Omental fat pad (tissue), 4 donors: ENCODE measurements at places on chromosomes 5 and 9.

GRCh38 chr5:95728494-95729114, 2.5 kb upstream of the RHOBTB3 start:
- DNase-seq, result no peak

DNA sequence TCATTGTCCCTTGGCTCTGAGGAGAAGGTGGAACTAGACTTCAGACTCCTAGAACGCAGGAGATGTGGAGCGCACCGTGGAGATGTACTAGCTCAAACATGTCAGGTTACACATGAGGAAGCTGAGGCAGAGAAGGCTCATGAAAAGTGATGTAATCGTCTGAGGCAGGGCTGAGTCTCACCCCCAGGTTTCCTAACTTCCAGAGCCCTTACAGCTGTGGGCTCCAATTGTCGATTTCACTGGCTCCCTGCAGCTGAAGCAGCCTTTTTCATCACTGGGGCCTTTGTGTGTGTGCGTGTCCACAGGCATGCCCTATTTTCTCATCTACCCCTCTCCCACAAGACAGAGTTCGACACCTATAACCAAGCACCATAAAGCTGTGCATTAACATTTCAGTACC, 370.6 kb downstream of the NTRK2 start:
- no peak for DNase-seq

DNA sequence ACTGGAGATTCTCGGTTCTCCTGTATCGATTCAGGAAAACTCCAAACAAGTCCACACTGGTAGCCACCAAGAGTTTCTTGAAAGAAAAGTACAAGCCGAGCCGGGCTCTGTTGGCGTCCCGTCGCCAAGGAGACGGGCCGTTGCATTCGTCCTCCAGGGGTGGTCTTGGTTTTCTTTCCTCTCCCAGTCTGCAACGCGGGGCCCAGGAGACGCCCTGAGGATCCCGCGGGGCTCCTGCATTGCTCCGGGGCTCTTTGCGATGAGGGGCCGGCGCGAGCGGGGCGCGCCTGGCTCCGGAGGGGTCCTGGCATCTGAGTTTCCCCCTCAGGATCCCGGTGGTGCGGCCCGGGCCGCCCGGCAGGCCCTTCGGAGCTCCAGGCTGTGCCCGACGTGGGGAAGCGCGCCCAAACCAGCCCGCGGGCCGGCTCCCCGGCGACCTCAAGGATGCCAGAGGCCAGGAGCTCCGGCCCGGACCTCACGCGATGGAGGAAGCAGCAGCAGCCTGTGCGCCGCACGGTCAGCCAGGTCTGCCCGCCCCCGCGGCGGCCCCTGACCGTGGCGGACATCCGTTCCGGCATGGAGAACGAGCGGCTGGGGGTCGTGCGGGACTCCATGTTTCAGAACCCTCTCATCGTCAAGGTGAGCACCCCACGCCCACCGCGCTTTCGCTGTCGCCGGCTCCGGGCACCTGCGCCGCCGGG, at the start of gene CFAP77:
Gene CFAP77 (plus strand): TSS at position 384 of the 701 bp plus-strand sequence. CDS start 61 bp downstream, at position 445.
- DNase-seq, result no peak

- DNase-seq, result no peak
Measured at GRCh38 chr9:100865111-100865510, 163.4 kb upstream of the PLPPR1 start.

DNA sequence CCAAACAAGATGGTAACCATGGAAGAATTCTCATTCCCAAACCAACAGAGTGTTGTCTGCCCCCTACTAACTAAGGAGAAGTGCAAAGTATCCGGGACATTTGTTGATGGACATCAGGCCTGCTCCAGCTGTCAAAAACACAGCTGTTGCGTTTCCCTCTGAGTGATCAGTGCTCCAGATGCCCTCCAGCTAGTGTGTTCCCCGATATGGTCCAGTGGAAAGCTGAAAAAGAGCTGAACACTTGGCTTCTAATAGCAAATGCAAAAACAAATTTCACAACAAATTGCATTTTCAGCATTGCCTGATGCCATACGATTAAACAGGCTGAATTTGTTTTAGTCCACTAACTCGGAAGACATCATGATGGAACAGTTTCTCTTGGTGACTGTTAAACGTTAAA, 1398.7 kb downstream of the PTPRD start:
- DNase-seq, result no peak

DNA sequence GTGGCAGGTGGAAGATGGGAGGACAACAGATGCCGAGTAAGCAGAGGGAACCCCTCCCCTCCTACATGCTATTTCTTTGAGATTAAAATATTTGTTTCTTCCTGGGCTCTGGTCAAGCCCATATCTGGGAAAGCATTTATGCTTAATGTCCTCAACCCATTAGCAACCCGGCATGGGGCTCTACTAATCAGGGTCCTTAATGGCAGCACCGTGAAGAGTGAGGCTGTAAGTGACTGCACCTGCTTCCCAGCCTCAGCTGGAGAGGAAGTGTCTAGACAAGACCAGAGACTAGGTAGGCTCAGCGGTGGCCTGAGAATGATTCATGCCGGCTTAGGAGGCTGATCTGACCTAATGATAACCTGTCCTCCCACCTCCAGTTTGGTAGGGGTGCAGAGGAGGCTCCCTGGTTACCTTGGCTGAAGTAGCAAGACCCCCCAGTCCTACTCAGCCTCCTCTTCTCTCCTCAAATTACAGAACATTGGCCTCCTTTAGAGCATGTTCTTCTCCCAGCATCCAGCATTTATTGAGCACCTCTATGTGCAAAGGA, 61.3 kb upstream of the HSPA9 start:
- DNase-seq, result no peak

GRCh38 chr9:14057368-14058324, 256.3 kb downstream of the NFIB start:
- DNase-seq, result no peak

DNA sequence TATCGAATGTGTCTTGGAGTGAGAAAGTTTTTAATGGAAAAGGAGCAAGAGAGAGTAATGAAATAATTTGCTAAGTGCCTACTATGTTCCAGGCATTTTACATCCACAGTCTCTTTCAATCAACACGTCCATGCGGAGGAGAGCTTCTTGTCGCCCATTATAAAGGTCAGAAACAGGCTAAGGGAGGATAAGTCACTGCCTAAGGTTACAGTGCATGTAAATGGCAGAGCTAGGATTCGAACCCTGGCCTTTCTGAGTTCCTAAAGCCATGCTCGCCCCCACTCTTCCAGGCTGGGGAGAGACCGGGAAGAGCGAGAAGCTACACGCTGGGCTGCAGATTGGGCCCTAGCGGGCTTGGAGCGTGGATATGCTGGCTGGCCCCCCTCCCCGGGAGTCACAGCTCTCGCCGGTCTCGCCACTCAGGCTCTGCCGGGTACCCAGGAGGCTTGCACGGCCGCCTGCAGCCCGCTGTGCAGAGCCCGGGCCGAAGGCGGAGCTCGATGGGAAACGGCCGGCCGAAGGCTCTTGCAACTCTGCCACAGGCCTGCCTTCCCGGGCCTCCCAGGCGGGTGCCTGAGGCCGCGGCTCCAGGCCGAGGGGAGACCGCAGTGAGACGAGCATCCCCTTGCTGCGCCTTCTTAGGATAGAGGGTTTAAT, 775 bp upstream of the LHX2 start:
- DNase-seq, result no peak

DNA sequence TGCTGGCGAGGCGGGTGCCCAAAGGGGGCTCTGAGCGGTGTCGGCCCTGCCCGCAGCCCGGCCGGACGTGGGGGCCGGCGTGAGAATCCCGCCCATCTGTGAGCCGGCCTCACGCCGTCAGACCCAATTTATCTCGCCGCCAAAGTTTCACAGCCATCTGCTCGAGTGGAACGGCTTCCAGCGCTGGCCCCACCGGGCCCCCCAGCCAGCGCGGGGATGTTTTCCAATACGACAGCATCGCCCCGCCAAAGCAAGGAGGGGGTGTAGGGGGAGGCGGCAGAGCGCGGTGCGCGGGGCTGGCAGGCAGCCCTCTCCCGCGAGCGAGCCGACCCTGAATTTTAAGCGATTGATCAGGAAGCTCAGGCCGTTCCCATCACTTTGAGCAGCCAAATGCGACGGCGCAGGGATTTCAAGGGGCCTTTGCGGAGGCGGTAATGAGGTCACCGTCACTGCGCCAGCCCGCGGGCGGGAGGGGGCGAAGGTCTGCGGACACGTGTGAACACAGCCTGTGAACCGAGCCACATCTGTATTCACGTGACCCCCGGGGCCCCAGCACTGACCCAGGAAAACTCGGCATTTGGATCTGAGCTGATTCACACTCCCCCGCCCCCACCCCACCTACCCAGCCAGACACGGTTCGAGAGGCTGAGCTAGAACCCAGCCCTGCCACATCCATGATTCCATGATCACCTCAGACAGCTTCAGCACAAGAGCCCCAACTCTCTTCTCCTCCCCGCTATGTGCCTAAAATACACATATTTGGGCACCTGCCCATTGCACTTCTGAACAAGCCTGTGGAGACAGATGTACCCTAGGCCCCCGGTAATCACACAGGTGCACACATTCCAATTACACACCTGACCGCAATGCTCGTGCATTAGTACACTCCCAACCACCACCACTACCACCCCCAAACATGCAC, 47.8 kb upstream of the PSD2 start:
- peak; percentile 41 for DNase-seq

DNA sequence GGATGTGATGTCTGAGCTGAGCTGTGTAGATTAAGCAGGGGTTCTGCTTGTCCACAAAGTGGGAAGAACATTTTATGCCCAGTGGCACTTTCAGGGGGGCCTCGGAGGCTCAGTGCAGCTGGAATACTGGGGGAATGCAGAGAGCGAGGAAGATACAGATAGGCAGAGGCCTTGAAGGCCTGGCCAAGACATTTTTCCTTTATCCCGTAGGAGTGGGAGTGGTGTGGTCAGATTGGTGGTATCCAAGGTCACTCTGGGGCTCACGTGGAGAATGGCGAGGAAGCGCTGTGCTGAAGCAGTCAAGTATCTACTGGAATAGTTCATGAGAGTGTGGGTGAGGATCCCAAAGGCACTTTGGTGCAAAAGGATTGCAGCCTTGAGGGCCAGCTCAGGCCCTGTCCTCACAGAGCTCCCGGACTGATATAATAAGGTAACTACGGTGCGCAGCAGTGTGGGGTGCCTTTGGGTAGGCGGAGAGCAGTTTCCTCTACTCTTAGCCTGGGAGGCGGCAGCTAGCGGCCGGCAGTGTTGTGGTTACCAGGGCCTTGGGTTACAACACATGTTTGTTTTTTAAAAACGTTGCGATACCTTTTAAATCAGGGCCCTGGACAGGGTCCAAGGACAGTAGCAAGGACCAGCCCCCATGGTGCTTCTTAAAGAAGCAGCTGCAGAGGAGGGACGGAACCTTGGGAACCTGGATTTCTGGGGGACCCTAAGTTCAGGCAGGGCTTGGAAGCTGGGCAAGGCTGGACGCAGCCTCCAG, 10.8 kb upstream of the CCDC69 start:
- DNase-seq, result no peak

DNA sequence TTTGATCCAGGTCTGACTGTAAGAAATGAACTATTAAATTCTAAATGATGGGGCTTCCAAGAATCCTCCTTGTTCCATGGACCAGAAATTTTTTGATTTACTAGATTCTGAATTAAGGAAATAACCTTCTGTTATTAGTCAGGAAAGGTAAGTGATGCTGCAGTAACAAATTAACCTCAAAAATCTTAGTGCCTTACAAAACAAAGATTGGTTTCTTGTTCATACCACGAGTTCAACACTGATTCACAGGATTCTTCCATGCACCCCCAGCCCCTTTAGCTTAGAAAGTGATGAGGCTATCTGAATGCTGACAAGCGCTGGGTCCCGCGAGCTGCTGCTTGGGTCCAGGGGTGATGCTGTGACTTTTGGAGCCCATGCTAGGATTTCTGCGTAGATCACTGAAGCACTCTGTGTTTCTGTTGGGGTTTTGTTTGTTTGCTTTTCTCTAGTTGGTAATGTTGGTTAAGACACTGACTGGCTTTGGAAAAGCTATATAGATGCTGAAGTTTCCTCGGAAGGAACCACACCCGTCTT, 52.3 kb downstream of the COL15A1 start:
- DNase-seq, result no peak

DNA sequence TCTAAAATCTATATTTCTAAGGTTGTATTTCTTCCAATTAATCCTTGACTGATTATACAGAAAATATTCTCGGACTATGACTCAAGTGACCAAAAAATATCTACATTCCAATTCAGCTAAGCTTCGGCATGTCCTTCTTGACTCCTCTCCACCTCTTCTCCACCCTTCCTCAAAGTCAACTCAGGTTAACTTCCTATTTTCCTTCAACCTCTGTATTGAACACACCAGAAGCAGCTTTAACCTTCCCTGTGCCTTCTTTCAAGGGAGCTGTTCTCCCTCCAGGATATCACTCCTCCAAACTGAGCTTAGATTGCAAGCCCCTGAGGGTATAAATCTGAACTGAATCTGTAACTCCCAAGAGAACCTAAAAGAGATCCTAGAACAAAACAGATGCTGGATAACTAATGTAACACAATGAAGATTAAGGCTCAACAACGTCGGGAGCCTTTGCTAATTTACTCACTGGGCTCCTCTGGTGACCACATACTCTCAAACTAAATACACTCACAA, 1.1 kb downstream of the SLCO4C1 start:
- DNase-seq, result no peak

DNA sequence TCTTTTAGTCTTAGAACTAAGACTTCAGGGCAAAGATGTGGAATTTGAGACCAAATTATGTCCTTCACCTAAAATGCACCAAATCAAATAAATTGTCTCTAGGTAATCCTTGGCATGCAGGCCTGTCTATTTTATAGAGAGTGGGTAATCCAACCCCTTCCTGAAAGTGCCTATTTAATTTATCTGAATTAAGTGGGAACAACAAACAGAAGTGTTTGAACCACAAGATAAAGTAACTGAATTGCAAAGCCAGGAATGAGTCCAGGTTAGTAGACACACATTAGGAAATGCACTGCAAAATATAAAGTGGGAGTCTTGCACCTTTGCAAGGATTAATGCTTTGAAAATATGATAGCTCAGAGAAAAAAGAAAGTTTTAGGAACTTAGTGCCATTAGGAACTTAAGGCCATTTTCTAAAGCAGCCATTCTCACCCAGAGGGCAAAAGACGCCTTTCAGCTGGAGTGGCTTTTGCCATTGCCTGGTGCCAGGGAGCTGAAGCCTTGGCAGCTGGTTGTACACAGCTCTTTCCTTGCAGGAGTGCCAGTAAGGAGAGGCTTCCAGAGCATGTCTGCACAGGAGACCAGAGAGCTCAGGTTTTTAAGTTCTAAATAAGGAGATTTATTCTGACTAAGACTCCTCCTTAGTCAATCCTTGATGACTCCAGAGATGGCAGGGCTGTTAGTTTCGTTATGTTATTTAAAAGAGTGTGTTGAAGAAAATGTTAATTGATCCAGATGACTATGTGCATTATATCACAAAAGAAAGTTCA, 151.7 kb upstream of the ELL2 start:
- no peak for DNase-seq

DNA sequence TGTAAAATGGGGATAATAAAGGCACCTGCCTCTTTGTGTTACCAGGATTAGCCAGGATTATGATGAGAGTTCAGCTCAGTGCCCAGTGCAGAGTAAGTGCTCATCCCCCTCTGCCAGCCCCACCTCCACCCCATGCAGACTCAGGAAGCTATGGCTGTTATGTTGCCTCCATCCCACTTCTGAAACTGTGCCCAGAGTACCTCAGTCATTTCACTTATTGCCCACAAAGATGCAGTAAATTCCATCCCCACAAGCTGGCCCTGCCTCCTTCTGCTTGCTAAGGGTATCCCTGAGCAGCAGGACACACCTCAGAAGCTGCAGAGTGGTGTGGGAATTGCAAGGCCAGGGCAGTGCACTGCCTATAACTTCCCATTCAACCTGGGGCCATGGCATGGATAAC, 415.1 kb downstream of the SPOCK1 start:
- DNase-seq, result no peak

GRCh38 chr5:153641183-153641688, 150.8 kb downstream of the GRIA1 start:
- DNase-seq, result no peak
